Activated T-cell treated with anti-CD3 and anti-CD28 coated beads, Interleukin-2, amount 50 U/mL, for 72 hours (primary cell): ENCODE measurements at places on chromosomes 7 and 10.

- no peak for DNase-seq
These were observed 22.7 kb upstream of the TMEM254 start for GRCh38 chr10:80055760-80056159.

- DNase-seq: no peak
These were observed 80.2 kb downstream of the PRTFDC1 start for GRCh38 chr10:24872049-24872789.

GRCh38 chr7:17101207-17101696 lies 197.2 kb upstream of the AHR start:
- DNase-seq: no peak

DNA sequence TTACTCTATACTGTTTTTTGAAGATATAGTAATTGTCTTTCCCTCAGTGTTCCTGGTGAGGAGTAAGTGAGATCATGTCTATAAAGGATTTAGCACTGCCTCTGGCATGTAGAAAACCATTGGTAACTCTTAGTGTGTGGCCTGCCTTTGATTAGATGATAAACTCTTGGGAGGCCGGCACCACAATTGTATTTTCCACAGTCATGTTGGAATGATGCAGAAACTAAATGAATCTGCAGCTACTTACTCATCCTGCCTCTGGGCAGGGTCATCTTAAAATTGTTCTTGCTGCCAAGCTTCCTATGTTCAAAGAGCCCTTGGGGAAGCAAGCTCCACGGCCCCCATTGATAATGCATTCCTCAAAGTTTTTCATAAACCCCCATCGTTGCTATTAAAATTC lies 204.6 kb downstream of the ANKRD7 start:
- no peak for DNase-seq

DNA sequence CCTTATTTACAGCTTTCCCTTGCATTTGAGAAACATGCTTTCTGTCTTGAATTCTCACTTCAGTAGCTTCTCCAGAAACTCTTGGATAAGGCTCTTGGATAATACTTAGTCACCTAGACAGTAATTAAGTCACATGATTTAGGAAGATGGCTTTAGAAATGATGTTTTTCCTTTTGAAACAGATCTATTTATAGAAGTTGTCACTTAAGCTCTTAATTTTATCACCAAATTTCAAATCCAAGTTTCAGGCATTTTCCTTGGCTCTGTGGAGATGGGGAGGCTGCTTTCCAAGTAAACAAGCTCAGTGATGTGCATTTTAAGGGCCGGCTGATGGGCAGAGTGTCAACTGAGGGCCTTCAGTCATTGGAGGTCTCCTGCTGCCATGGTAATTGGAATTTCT lies 130.3 kb downstream of the SRI start:
- no peak for DNase-seq
